HuH-7.5 (cell line): ENCODE measurements at places on chromosomes 13 and 19.

- DNase-seq = no peak
Measured at GRCh38 chr19:1992759-1993260, 22.7 kb downstream of the BTBD2 start.

DNA sequence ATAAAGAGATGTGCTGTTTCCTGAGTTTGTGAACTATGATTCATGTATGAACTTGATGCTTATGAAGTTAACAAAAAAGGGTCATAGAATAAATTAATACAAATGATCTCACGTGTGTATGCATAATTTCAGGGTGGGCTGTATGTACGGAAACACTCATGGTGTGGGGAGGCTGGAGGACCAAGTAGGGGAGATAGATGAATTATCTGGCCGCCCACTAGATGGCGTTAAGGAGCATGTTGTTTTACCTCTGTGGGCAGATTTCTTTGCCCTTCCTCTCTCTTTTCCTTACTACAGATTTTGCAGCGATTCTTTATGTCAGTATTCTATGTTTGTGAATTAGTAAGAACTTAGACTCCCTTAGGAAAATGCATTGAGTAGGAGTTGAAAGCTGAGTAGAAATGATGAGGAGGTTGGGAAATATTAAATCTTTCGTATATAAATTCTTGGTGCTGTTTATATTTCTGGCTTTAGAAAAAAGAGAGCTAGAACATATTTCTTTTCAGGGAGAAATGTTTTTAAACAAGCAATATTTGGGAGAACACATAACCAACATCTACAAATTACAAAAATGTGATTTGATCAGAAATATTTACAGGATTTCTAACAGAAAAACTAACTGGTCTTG, 47.4 kb upstream of the TMTC4 start:
- DNase-seq = peak; percentile 20

DNA sequence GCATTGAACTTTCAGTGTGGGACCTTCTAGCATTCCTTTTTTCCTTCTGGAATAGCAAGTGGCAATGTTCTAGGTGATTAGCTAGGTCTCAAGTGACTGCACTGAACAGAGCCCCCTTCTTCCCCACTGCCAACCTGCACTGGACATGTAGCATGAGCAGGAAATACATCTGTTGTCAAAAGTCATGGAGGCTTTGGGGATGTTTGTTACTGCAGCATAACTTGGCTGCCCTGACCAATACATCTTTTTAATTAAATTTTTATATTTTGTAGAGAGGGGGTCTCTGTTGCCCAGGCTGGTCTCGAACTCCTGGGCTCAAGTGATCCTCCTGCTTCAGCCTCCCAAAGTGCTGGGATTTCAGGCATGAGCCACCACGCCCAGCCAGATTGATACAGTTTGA, 163.6 kb downstream of the CACNA1A start:
- no peak for DNase-seq

GRCh38 chr13:98454389-98454881, 122.5 kb downstream of the STK24 start:
- DNase-seq = no peak

DNA sequence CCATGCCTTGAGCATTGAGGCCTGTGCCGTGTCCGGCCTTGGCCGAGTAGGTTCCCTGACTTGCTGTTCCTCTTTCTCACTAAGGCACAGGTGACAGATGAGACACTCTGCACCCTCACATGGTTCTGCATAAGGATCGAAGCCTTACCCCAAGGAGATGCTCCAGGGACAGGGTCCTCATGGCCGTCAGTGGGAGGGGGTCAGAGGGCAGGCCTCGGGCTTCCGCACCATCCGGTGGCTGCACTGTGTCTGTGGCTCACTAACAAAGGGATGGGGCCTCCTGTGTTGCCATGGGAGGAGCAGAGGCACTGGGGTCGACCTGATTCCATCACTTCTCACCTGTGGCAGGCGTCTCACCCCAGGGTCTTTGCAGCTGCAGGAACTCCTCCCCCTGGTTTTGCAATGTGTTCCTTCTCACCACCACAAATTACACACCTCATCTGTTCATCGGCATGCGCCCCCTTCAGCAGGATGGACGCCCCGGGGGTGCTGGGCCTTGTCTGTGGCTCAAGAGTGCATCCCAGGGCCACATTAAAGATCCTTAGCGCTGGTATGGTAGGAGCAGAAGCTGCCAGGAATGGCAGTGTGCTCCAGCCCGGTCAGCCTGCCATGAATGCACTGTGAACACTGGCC, 113.3 kb upstream of the SOX1 start:
- DNase-seq = no peak

DNA sequence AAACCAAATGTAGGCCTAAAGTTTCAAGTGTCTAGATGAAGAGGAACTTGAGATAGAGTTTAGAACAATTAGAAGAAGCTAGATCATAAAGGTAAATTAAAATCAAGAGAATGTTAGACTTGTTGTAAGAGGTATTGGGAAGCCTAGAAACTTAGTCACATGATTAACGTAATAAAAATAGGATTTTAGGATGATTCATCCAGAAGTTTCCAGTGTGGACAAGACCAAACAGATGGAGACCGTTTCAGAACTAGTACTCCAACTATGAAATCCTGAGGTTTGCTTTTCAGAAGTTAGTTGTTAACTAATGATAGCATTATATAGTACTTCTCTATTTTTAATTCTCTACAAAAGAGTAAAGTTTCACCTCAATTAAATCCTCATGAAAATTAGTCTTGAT, 104.9 kb downstream of the MZT1 start:
- DNase-seq = no peak

DNA sequence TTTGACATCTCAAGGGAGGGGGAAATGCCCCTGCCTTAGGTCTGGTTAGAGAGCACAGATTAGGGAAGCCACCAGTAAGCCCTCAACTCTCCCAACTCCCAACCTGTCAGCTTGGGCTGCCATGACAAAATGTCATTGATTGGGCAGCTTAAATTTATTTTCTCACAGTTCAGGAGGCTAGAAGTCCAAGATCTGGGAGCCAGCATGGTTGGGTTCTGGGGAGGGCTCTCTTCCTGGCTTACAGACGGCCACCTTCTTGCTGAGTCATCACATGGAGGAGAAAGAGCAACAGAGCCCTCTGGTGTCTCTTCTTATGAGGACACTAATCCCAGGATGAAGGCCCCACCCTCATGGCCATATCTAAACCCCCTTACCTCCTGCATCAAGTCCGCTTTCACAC, 24.2 kb downstream of the C19orf12 start:
- DNase-seq = no peak

- no peak for DNase-seq
Measured at GRCh38 chr19:4977299-4978174, 8.6 kb downstream of the KDM4B start.

DNA sequence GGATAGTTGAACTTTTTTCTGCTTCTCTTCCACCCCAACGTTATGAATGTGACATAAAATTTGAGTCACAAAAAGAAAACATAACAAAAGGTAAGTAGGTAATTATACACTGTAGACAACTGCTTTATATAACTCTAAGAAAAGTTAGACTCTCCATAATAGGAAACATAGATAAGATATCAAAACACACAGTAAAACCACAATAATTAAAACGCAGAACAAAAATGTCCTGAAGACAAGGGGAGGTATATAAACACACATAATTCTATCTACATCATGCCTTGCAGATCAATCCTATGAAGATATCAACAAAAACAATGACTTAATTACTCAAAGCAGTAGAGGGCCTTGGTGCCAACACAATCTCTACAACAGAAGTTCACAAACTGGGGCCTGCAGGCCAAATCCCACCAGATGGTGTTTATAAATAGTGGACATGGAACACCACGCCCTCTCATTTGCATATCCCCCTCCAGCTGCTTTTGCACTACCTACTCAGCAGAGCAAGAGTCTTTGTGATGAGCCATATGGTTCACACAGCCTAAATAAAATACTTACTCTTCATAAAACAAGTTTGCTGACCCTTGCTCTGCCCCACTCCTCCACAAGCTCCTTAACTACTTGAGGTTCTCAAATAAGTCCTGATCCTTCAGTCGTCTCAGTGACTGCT, 254.7 kb downstream of the KLF12 start:
- DNase-seq = no peak

- DNase-seq = peak; percentile 24
Measured at GRCh38 chr13:60226507-60226906, 62.8 kb upstream of the DIAPH3 start.

DNA sequence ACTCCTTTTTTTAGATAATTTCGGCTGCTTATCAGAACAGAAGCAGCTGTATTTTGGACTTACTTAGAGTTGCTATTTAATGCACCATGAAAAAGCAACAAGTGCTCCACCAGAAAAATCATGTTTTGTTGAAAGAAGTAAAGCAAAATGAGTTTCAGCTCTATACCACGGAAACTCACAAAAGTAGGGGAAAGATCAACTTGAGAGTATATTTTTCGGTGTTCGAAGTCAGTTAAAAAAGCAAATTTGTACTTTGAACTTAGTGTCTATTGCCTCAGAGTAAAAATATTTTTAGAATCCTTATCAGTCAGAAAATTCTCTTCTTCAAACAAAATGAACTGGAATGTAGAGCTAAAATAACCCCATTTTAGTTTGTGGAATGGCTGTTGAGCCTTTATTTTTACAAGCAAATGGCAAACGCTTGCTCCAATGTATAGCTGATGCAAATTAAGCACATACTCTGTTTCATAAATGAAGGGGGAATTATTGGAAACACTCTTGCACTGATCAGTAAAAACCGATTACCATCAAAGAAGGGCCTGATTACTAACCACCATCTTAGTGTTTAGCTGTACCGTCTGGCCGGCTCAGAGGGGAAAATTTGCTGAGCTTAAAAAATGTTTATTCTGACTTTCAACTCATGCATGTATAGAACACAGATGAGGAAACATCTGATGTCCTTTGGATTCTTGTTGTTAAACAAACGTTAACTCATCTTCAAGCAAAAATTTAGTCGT, 540.7 kb downstream of the GPC6 start:
- no peak for DNase-seq

DNA sequence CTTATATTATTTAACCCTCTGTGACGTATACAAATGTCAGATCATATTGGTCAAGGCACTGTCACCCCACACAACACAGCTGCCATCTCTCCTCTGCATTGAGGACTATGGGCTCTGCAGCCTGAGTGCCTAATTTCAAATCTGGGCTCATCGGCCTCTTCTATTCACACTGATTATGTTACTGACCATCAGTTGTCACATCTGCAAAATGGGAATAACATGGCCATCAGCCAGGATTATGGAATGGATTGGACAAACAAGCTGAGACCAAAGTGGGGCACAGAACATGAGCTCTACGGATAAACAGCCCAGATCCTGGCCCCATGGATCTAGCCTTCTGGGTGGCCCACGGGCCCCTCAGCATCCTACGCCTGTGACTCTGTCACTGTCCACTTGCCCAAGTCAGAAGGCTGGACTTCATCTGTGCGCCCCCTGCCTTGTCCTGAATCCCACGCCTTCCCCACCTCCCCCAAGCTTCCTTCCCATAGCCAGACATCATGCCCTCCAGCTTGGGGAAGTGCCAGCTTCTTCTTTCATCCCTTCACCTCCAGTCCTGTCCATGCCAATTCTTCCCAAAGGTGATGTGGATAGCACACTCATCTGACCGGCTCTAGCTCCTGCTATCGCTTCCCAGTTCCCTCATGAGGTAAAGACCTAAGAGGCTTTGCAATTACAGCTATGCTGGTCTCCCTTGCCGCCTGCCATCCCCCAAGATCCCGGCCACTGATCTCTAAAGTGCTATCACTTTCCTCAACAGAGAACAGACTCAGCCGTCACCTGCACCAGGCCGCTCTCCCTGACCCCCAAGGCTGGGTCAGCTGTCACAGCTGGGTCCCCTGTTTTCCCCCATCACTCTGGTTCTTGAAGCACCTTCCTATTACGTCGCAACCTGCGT, 872 bp downstream of the FARSA start:
- no peak for DNase-seq

- peak; percentile 62 for DNase-seq
Measured at GRCh38 chr19:35828692-35829301, 16.2 kb upstream of the PRODH2 start.

DNA sequence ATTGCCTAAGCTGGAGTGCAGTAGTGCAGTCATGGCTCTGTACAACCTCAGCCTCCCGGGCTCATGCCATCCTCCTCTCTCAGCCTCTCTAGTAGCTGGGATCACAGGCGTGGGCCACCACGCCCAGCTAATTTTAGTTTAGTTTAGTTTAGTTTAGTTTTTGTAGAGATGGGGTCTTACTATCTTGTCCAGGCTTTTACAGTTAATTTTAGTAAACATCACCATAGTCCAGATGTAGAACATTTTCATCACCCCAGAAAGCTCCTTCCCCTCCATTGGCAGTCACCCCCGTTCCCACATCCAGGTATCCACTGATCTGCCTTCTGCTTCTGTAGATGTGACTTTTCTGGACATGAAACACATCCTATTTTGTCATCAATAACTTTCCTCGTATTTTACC, 41.1 kb downstream of the DNM2 start:
- DNase-seq = no peak

GRCh38 chr13:27293873-27294515, 23.4 kb downstream of the RASL11A start:
- DNase-seq = no peak

DNA sequence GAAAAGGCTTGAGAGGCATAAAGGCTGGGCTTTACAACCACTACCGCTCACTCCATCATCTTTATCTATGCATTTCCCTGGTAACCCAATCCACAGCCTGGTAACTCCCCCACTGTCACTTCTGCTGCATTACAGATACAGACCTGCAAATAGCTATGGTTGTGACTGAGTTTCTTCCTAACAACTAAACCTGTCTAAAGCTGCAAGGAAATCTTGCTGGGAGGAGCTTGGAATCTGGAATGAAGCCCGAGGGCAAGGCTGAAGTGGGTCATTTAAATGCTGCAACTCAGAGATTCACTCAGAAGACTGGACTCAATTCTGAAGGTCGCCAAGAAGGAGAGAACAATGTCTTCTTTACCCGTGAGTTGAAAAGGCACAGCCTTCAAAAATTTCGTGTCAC, at the start of gene LGALS13:
Gene LGALS13, plus strand, starts transcription at position 301 of the 400 bp plus-strand sequence. Its CDS starts 45 bp downstream, at position 346.
- no peak for DNase-seq

GRCh38 chr13:100262404-100262803, 173.5 kb downstream of the PCCA start:
- no peak for DNase-seq

DNA sequence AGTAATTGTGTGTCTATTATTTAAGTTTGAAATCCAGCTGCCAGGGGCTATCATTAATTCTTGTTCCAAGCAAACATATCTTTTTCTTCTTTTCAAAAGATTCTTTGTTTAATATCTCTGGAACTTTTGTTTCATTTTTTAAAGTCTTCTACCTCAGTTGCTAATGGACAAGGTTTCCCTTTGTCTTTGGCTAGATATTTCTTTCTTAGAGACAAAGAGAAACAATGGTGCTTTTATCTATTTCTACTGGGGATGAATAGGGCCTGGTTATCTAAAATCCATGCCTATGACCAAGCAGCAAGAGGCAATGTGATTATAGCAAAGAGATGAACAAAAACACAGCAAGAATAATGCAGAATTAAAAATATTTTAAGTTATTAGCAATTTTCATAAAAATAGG, 661.3 kb upstream of the KLF12 start:
- DNase-seq = no peak

DNA sequence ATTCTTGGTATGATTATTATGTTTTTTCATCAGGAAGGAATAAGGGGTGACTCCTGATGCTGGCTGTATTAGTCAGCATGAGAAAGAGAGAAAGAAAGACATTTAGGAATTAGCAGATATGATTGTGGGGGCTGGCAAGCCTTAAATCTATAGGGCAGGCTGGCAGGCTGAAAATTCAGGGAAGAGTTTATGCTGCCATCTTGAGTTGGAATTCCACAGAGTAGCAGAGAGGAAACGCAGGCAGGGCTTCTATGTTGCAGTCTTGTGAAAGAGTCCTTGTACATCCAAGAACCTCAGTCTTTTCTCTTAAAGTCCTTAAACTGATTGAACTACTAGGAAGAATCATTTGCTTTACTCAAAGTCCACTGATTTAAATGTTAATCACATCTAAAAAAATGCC, 262.7 kb upstream of the SLC10A2 start:
- DNase-seq = no peak
